ENCODE measurements at places on chromosomes 12 and 14. TPM values are rescaled to one million over a fixed set of nuclear protein-coding genes. Genes with fewer than 3 reads are reported as not detected.
A peak's percentile ranks its signal among the peaks of the same experiment; 100 is the strongest.

DNA sequence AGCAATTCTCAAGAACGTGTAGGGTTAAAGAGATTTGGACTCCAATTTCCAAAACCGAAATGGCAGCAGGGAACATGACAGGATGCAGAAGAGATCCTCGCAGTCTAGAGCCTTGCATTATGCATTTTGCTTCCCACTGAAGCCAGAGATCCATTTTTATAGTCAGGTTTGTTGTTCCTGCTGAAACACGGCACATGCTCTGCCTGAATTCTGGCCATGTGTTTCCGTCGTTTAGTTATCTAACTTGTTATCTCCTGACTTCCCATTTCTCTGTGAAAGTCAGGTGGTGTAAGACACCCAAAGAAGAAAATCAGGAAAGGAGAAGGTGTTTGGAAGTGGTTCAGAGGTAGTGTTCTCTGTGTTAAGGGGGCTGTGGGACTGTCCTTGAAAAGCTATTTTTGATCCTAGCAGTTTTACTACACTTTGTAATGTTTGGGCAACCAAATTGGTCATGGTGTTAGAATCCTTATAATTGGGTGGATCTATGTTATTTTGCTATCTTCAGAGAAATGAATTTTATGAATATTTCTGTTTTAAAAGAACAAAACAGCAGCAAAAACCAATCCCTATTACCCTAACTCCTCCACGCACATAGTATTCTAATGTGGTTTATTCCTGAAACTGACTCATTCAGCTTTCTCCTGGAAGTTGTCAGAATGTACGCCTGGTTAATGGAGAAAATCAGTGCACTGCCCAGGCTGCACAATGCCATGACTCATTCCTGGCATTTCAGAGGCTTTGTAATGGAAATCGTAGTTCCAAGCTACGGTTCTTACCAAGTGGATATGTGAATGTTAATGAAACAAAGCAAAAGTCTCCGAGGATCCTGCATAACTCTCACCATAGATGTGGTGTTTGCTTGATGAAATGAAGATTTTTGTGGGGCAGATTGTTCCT, 110.1 kb downstream of the SAMD4A start:
- DNase-seq, result peak; percentile 92

The CD27 gene
- total RNA-seq, result not detected

The SLC2A14 gene
- 0.12 TPM for total RNA-seq

- DNase-seq, result no peak
Observed at GRCh38 chr14:97058589-97058988, 261.4 kb downstream of the VRK1 start.

The LBHD2 gene
- not detected for total RNA-seq

DNA sequence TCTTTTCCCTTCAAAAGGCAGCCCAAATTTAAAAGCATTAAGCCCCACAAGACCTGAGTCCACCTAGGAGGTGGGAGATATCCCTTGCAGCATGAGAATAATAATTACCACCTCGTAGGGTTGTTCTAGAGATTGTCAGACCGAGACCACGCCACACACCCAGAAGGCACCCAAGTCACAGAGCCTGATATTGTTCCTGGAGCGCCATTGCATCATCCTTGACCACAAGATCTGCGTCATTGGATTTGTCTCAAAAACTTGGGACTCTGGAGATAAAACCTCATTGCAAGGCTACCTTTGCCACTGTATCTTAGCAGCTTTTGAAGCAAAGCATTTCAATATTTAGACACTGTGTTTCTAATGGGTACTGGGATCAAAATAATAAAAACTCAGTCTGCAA, 29.4 kb upstream of the PPP2R5C start:
- DNase-seq, result peak; percentile 67

- DNase-seq, result no peak
Observed at GRCh38 chr12:103640831-103641230, 53.8 kb downstream of the STAB2 start.

DNA sequence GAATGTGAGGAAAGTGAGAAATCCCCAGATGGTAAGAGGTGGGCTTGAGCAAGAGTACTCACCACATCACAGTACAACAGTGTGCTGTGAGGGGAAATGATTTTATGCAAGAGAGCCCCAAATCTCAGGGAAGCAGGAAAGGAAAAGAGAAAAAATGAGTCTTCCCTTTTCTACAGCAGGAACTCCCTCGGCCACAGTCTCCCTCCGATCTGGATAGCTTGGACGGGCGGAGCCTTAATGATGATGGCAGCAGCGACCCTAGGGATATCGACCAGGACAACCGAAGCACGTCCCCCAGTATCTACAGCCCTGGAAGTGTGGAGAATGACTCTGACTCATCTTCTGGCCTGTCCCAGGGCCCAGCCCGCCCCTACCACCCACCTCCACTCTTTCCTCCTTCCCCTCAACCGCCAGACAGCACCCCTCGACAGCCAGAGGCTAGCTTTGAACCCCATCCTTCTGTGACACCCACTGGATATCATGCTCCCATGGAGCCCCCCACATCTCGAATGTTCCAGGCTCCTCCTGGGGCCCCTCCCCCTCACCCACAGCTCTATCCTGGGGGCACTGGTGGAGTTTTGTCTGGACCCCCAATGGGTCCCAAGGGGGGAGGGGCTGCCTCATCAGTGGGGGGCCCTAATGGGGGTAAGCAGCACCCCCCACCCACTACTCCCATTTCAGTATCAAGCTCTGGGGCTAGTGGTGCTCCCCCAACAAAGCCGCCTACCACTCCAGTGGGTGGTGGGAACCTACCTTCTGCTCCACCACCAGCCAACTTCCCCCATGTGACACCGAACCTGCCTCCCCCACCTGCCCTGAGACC, 7.8 kb downstream of the ATN1 start:
- DNase-seq, result no peak

The SOAT2 gene
- total RNA-seq, result not detected

GRCh38 chr12:86597431-86597830, 341.2 kb upstream of the MGAT4C start:
- no peak for DNase-seq

DNA sequence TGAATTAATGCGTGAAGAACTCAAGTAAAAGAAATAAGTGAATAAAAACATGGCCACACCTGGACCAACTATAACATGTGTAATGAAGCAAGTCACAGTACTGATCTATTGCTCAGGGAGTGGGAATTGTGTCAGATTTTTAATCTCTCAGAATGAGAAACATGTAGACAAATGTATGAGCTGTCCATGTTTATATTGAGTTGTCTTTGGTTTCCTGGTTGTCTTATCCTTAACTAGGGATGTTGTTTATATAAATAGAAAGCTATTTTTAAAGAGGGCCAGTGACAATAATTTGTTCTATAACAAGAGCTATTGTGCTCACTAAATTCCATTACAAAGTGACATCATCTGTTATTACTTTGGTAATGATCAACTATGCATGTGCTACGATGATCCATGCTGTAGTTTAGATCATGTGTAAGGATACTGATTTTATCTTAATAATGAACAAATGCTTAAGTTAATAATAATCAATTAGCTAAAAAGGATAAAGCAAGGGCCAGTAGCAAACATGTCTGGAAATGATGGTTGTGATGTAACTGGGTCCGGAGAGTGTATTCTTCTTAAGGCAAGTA, 91.3 kb upstream of the RTL1 start:
- no peak for DNase-seq

DNA sequence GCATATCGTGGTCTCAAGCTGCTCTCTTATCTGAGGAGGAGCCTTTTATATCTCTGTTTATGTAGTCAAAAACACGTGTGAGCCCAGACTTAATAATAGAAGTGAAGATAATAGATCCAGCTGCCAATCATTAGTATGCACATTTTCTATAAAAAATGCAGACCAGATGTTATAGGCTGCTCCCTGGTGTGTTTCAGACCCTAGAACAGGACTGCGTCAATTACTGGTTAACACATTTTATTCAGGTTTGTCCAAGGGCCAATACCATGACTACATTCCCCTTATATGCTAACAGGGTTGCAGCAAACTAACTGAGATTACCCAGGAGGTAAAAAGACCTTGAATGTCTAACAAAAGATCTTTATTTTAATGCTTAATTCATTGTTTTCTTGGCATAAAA, 98.5 kb upstream of the NEDD1 start:
- DNase-seq, result no peak

DNA sequence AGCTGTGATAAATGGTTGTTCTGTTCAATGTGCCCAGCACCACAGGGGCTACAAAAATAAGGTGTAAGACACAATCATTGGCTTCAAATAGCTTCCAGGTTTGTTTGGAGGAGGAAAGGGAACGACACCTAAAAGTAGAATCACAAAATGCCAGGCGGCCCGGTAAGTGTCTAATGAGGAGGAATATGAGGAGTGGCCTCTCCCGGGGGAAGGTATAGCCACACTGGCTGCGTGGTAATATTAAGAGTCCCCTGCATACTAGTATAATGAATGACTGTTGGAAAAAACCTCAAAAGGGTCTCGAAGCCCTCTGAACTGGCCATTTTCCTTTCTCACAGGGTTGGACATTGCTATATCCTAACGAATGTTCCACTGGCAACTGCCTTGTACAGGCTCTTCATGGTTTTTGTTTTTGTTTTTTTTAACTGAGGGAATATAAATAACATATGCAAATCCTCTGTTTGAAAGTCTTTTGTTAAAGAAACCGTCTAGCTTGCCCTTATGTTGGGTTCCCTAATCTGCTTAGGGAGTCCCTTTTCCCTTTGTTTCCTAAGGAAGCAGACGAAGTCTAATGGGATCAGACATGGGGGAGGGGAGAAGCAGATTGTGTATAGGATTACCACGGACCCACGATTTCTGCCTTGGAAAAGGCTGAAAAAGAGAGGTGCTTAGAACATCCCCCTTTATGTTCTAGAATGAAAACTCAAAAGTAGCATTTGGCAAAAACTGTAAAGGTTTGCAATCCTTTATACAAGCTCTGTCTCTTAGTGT, 4.2 kb downstream of the CCDC60 start:
- no peak for DNase-seq

DNA sequence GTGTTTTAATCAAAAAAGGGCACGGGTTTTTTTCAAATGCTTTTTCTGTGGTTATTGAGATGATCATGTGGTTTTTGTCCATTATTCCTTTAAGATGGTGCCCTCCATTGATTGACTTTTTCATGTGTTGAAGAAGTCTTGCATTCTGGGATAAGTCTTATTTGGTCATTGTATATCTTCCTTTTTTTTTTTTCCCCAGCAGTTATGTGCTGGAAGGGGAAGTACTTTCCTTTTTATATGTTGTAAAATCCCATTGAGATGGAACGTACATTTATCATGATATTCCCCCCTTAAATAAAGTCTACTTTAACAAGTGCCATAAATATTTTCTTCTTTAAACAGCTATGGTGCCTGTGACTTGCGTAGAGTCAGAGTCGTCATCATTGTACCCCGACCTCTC, 24.8 kb upstream of the MUCL1 start:
- no peak for DNase-seq

GRCh38 chr14:56592746-56593544, 13.3 kb downstream of the TMEM260 start:
- DNase-seq, result no peak

The MIP gene
- total RNA-seq, result 0.29 TPM

The CLEC2A gene
- not detected for total RNA-seq

The NRXN3 gene
- 0.24 TPM for total RNA-seq

GRCh38 chr14:105058521-105059034, 6.7 kb downstream of the GPR132 start:
- DNase-seq, result no peak

The GALNT8 gene
- total RNA-seq, result not detected

- no peak for DNase-seq
Observed at GRCh38 chr12:103697971-103698751, 111.1 kb downstream of the STAB2 start.

DNA sequence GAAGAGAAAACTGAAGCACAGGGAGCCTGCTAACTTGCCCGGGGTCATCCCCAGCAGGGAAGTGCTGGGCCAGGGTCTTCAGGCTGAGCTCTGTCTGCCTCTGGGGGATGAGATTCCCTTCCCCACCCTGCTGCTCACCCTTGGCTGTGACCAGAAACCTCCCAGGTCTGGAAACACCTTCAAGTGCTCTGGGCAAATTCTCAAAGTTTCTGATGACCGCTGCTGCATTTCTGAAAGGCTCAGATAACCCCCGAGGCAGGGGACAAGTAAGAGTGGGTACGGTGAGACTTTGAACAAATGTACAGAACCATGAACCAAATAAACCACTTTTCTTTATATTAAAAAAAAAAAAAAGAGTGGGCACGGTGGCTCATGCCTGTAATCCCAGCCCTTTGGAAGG, 41.3 kb downstream of the LTBP2 start:
- peak; percentile 42 for DNase-seq

Measured in RPMI7951 (cell line).